ENCODE measurements at places on chromosomes 11 and 22.

- no peak for DNase-seq
Observed at GRCh38 chr11:74370123-74370522, 28.1 kb downstream of the PGM2L1 start.

DNA sequence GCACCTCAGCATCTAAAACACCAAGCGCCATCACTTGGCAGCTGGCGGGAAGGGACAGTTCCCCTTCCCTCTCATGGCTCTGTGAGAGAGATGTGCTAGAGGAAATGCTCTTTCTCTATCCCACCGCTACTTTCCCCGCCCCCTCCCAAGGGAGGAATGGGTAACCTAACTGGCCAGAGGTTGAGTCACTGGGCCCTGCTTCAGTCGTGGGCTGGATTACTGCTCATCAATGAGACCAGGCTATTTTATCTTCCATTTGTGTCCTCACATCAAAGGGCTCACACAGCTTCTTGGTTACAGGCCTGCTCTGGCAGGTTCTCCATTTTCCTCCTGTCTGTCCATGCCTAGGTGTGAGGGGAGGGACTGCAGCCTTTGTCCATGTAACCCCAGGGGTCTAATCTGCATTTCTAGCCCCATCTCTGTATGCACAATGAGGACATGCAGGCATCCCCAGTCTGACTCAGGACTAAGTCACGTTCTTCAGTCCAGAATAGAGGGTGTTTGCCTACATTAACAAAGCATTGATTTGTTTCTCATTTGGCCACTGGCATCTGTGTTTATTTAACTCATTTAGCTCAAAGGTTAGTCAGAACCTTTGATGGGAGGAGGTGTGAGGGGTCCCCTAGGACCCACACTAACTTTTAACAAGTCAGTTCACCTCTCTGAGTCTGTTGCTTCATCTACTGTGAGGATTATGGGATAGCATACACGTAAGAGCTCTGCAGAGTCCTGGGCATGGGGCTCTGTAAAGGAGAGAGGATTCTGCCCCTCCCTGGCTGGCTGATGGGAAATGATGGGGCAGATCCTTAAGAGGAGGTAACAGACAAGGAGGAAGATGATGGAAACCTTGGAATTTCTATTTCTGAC lies 99.1 kb downstream of the XRRA1 start:
- no peak for DNase-seq

DNA sequence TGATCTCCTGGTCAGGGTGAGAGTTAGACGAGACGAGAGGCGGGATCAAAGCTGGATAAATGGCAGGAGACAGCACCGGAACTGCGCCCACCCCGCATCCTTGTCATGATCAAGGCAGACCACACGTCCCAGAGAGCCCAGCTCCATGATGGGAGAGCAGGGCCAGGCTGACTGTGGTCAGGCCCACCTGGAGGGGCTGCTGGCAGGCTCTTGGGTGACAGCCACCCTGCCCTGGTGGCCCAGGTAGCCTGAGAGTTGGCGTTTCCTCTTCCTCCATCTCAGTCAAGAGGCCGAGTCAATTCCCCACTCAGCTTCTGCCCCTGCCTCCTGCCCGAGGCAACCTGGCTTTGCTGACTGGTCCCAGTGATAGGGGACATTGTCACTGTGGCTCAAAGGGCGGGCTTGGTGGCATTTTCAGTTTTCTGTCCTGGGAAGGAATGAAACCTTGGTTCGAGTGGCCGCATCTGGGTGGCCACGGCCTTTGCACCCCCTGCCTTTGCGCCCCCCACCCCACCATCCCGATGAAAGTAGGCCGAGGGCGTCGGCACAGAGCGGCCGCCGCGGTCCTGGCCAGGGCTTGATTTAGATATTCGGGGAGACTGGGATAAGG lies 60.8 kb upstream of the PPARA start:
- DNase-seq = no peak

DNA sequence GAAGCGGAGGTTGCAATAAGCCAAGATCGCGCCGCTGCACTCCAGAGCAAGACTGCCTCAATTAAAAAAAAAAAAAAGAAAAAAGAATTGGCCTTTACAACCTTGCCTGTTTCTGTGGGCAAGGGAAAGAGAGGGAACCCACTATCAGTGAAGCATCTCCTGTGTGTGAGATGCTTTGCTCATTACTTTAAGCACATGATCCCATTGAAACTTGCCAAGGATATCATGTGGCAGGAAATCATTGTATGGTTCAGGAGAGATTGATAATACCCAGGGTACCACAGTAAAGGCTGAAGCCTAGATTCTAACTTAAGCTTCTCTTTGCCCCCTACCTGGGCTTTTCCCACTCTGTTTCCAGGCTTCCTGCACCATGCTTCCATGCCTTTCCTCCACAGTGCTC lies 3.6 kb downstream of the LDLRAD3 start:
- DNase-seq = no peak

DNA sequence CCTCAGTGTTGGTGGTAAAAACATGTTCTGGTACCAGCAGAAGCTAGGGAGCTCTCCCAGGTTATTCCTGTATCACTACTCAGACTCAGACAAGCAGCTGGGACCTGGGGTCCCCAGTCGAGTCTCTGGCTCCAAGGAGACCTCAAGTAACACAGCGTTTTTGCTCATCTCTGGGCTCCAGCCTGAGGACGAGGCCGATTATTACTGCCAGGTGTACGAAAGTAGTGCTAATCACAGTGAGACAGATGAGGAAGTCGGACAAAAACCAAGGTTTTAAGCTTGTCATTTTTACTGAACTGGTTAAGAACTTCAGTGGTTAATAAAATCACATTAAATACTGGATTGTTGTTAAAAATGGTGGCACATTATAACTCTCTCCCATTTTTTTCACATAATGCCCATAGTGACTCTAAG lies 42.6 kb upstream of the VPREB1 start:
- no peak for DNase-seq

DNA sequence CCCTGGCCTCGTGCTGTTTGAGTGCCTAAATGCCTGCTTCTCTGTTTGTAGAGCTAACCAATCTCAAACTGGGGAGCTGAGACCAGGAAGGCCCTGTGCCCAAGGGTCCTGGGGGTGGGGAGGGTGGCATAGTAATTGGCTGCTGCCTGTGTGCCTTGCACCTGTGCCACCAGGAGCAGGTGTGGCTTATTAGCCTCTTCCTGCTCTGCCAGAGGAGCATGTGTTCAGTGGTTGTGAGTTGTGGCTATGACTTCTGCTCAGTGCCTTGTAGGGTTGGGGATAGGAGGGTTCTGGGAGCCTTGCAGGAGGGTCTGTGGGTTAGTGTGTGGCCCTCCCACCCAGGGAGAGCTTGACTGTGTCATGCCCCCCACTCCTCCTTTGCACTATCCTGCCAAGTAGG lies 109.2 kb downstream of the ZBTB16 start:
- DNase-seq = no peak

- DNase-seq = no peak
Observed at GRCh38 chr22:44819966-44820631, 67.7 kb downstream of the ARHGAP8 start.

DNA sequence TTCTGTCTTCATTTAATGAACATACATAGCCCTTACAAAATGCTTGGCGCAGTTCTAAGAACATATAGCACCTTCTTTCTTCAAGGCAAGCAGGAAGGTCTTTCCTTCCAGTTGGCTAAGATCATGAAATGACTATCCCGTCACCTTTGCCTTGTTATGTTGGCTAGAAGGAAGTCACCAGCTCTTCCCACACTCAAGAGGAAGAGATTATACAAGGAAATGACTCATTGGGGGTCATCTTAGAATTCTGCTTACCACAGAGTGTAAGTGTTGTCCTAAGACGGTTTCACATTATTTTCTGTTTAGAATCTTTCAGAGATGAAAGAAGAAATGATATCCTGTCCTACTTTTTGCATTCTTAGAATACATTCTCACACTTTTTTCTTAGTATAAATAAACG lies 808.0 kb upstream of the LUZP2 start:
- no peak for DNase-seq

GRCh38 chr22:47718337-47718736 lies 955.9 kb downstream of the TBC1D22A start:
- DNase-seq = no peak

GRCh38 chr22:37163575-37164504 lies 14.1 kb upstream of the IL2RB start:
- DNase-seq = no peak

DNA sequence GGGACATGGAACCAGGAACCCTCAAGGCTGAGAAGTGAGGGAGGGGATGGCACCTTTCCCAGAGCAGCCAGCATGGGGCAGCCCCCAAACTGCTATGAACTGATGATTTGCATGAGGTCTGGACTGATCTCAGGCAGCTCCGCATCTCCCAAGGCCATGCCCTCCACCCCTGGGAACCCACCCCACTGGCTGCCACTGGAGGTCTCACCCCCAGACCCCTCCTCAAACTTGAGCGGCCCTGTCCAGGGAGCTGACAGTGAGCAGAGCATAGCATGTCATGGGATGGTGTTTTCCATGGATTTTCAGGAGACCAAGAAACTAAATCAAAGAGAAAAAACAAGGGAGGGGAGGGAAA lies 46.8 kb downstream of the NRXN2 start:
- no peak for DNase-seq

- no peak for DNase-seq
Observed at GRCh38 chr11:131597890-131598289, 227.5 kb downstream of the NTM start.

DNA sequence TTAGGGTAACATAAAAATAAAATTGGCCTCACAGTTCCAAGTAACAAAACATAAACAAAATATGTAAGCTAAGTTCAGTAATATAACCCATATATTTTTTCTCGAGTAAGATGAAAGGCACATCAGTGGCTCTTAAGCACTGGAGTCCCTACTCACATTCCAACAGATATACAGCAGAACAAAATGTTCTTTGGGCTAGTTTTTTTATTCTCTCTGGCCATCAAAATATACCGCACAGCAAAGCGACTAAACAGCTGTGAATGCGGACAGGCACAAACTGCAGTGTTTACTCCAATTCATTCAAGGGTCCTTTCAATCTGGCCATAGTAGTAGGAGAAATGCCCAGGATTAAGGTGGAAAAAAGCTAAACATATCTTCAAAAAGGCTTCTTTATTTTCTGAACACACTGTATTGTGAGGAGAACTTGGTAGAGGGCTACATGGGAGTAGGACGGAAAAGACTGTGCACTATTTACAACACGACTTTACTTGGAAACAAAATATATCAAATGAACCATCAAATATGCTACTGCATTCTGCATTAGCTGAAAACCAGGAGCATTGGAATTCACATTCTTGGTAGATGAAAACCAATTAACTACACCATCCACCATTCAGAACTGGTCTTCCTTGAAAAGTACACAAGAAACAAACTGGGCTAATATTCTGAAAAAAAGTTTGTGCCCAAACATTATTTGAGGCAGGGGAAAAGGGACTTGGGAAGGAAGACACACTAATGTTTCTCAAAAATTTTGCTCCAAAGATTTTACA lies 4.4 kb downstream of the CDON start:
- no peak for DNase-seq

GRCh38 chr11:86627776-86628455 lies 44.5 kb downstream of the ME3 start:
- DNase-seq = no peak

DNA sequence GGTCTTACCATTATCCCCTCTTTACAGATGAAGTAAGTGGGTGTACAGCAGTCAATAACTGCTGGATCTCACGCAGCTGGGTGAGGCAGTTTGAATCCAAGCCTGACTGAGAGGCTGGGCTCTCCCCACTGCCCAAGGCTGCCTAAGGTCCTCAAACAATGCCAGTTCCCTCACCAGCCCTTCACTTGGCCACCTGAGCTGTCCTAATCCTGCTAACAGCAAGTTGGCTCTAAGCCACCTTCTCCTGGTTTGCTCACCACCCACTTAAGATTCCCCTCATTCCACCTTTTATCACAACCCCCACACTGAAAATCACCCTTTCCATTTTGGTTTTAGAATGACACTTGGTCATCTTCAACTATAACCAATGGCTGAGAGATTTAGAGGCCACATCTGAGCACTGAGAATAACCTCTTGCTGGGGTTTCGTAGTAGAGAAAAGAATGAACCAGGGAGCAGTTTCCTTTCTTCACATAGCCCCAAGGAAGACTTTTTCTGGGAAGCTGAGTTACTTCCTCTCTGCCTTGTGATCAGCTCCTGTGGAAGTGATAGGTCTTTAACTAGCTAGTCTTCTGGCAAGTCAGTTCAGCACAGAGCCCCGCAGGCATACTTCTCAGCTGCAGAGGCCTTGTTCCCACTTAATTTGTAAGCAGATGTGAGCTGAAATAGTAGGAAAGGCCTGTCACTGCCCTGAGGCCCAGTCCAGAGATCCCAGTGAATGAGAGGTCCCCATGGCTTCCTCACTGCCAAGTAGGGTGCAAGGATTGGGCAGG lies 57.8 kb upstream of the TTC12 start:
- DNase-seq = no peak

- DNase-seq = no peak
Observed at GRCh38 chr11:14373941-14374646, 15.1 kb upstream of the RRAS2 start.

GRCh38 chr11:8839957-8840945 lies 70.7 kb upstream of the AKIP1 start:
- DNase-seq = no peak

GRCh38 chr11:1162138-1162475 lies 4.4 kb downstream of the MUC5AC start:
- no peak for DNase-seq

DNA sequence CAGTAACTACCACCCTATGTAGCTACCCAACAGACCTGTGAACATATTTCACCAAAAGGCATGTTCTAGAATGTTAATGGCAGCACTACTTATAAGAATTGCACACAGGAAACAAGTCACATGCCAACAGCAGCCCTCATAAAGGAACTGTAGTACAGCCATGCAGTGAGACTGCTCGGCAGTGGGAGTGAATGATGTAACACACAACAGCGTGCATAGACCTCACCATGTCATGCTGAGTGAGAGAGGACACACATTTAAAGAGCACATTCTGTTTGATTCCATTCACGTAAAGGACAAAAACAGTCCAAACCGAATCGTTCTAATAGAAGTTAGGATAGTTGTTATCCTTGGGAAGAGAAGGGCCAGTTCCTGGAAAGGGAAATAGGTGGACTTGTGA lies 27.2 kb upstream of the KIRREL3 start:
- no peak for DNase-seq

DNA sequence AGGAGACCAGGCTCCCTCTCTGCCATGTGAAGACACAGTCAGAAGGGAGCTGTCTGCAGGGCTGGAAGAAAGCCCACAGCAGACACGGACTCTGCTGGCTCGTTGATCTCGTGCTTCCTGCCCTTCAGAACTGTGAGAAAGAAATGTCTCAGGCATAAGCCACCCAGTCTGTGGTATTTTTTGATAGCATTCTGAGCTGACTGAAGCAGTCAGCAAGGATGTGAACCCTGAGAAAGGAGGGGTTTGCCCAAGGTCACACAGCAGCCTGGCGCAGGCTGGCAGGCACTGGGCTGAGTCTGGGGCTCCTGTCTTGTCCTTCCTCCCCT lies 255.1 kb upstream of the B3GAT1 start:
- no peak for DNase-seq

DNA sequence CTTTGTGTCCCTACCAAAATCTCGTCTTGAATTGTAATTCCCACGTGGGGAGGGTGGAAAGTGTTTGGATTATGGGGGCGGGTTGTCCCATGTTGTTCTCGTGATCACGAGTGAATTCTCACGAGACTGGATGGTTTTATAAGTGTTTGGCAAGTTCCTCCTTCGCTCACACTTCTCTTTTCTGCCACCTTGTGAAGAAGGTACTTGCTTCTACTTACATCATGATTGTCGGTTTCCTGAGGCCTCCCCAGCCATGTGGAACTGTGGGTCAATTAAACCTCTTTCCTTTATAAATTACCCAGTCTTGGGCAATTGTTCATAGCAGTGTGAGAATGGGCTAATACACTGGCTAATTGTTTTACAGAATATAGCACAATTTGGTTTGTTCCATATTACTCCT lies 326.3 kb downstream of the GRM5 start:
- DNase-seq = no peak

GRCh38 chr22:25051073-25051472 lies 98.6 kb downstream of the KIAA1671 start:
- DNase-seq = peak; percentile 37

Data from hematopoietic multipotent progenitor cell treated with erythropoietin and hydrocortisone succinate and interleukin-3 and kit ligand, for 8 days (in vitro differentiated cells).